ENCODE measurements at places on chromosomes 7 and 10.

GRCh38 chr7:36176697-36177096, 23.6 kb downstream of the EEPD1 start:
- no peak for DNase-seq

DNA sequence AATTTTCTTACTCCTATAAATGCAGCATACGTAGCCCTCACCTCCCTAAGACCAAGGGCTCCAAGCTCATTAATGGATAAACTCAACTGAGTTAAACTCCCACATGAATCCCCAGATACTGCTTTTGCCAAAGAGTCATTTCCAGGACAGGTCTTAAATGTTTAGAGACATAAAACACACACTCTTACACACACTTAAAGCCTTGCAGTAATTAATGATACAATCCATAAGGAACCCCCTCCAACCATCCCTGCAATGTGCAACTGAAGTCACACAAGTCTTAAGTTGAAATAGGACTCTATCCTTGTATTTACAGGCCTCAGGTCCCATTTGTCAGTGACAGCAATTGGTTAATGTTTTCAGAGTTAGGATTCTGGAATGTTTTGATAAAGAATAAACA, 194.1 kb downstream of the FANK1 start:
- DNase-seq: no peak

- no peak for DNase-seq
These were observed 82.6 kb downstream of the PRKG1 start for GRCh38 chr10:51156926-51157325.

DNA sequence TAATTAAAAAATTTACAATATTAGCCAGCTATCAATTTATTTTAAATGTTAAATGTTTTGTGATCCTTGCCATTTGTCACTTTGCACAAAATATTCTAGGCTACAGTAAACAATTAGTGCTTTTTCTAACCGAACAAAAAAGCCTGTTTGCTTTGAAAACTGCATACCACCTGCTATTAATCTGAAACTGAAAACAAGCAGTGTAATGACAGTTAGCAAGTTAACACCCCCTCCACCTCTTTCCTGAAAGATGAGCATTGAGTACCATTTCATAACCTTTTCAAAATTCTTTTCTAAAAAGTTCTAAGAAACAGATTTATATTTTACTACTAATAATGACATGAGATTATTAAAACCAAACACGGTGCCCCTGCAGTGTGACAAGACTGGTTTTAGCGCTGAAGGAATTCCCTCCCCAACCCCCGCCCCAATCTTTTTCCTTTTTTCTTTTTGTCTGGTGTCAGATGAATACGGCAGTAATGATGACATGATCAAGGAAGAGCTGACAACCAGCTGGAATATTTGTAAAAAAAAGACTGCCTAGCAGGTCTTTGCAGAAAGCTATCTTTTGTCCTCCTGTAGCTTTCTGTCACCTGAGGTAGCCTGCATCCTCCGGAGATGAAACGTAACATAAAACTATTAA, 175.6 kb downstream of the CHCHD3 start:
- no peak for DNase-seq

DNA sequence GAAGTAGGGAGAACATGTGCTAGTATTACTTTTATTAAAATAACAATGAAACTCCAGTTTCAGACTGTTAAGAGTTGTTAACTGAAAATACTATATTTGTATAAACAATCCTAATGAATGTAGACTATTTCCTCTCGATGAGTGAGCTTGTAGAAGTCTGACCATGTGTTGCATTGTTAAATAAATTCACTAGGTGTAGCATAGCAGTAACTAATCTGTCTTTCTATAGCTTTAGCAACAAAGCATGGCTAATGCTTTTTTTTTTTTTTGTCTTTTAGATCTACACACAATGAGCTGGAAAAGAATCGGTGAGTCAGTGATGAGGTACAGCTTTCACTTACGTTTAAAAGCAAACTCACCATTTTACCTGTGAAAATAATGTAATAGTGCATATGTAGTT, 37.1 kb downstream of the MXI1 start:
- no peak for DNase-seq

GRCh38 chr7:16637379-16637778, 8.2 kb downstream of the ANKMY2 start:
- no peak for DNase-seq

DNA sequence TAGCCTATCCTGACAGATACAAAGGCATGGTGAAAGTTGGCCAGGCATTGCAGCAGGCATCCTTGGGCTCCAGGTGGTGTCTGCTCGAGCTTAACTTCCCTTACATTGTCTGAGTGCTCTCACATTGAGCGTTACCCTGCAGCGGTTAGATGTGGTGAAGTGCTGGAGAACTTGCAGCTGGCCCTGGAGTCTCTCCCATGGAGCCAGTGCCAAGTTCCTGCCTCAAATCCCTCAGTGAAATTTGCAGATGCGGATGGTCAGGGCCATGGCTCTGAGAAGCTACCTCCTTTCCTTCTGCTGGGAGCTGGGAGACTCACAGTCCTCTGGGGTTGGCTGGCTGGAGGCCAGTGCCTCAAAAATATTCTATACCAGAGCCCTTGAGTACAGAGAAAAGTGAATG, 3.3 kb upstream of the ZNF746 start:
- no peak for DNase-seq

GRCh38 chr10:75764974-75765788, 333.8 kb downstream of the LRMDA start:
- DNase-seq: no peak

DNA sequence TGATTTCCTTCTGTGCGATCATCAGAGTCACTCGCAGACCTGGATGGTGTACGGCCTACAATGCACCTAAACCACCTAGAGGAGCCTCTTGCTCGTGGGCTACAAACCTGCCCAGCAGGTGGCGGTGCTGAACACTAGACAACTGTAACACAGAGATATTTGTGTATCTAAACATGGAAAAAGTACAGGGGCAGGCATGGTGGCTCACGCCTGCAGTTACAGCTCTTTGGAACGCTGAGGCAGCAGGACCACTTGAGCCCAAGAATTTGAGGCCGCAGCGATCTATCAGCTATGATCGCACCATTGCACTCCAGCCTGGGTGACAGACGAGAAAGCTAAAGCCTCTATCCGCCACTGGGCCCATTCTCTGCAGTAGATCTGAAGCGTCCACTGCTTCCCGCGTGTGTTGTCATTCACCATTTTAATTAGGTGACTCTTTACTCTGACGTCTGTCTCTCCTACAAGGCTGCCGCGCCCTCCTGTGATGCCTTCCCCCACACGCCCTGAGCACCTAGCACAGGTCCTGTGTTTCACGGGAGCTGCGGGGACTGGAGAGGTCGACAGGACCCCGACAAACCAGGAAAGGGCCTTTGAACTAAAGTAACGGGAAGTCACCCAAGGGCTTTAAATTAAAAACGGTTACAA, 774 bp downstream of the TUBGCP2 start:
- DNase-seq: peak; percentile 77

Data from stimulated activated CD8-positive, alpha-beta memory T cell treated with anti-CD3 and anti-CD28 coated beads, Interleukin-4, amount 100 ng/mL, for 24 hours (primary cell).